ENCODE measurements at places on chromosomes 4 and X. TPM values are rescaled to one million over a fixed set of nuclear protein-coding genes. Genes with fewer than 3 reads are reported as not detected.
A peak's percentile ranks its signal among the peaks of the same experiment; 100 is the strongest.

DNA sequence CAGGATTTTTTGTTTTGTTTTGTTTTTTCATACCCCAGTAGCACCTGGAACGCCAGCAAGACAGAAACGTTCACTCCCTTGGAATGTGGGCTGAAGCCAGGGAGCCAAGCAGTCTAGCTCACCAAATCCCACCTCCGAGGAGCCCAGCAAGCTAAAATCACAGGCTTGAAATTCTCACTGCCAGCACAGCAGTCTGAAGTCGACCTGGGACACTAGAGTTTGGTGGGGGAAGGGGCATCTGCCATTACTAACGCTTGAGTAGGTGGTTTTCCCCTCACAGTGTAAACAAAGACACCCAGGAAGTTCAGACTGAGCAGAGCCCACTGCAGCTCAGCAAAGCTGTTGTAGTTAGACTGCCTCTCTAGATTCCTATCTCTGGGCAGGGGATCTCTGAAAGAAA, 99.6 kb upstream of the FGF16 start:
- H3K27me3 ChIP-seq: no peaks in the 10 kb centered on the region
- DNase-seq: no peak
- no peak overlapping the region for H3K27ac ChIP-seq
- H3K4me1 ChIP-seq: no peaks in the 10 kb centered on the region

DNA sequence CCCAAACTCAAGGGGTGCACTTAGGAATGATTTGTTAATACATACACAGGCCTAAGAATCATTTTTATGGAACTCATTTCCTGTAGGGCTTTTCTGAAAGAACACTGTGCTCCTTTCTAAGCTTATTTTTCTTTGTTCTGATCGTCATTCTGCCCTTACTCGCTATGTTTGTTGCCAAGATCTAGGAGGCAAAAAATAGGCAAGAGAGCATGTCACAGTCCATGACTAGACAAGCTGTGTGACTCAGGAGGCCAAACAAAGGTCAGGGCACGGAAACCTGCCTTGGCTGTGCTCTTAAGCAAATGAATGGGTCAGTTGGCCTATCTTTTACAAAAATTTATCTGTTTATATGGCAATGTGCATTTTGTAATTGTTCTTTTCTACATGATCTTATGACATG, 42.5 kb upstream of the C1GALT1C1 start:
- H3K36me3 ChIP-seq: no peaks in the 10 kb centered on the region
- no peak overlapping the region for H3K4me3 ChIP-seq
- peak; percentile 59 for DNase-seq
- no peaks in the 10 kb centered on the region for H3K4me1 ChIP-seq
- H3K27ac ChIP-seq: no peak overlapping the region
- H3K27me3 ChIP-seq: no peaks in the 10 kb centered on the region

DNA sequence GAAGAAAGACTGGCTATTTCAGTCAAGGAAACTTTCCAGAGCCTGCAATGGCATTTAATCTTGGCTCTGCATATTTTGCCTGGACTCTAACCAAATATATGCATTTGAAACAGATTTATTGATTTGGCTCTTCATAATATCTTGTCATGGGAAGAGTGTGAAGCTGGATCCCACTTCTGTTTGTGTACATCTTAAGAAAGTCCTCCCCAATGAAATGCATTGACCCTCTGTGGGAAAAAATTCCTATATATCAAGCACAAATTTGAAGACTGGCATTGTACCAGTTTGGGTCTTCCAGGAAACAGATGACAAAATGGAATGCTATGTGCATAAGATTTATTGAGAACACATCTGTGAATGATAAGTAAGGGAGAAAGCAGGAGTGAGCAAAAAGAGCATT, 897.3 kb upstream of the TENM3 start:
- no peaks in the 10 kb centered on the region for H3K27me3 ChIP-seq
- no peaks in the 10 kb centered on the region for H3K36me3 ChIP-seq
- H3K4me1 ChIP-seq: no peaks in the 10 kb centered on the region

DNA sequence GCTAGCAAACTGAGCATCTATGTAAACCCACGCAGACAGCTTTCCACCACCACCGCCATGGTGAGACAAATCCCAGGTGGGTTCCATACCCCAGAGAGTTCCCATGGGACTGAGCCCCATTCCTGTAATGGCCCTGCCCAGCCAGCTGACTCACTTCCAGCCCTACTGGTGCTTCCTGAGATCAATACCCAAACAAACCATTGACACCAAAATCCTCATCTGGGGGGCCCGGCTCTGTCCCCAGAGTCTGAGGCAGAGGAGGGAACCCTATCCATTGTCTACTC, 30.1 kb upstream of the JAKMIP1 start:
- no peaks in the 10 kb centered on the region for H3K4me1 ChIP-seq
- DNase-seq: no peak
- H3K27ac ChIP-seq: no peak overlapping the region
- no peaks in the 10 kb centered on the region for H3K27me3 ChIP-seq

GRCh38 chrX:102846544-102847236, 90.4 kb upstream of the RAB40AL start:
- H3K27me3 ChIP-seq: no peaks in the 10 kb centered on the region
- no peaks in the 10 kb centered on the region for H3K36me3 ChIP-seq
- no peaks in the 10 kb centered on the region for H3K4me1 ChIP-seq

- no peaks in the 10 kb centered on the region for H3K27me3 ChIP-seq
- no peaks in the 10 kb centered on the region for H3K4me1 ChIP-seq
- no peak overlapping the region for H3K27ac ChIP-seq
- no peaks in the 10 kb centered on the region for H3K36me3 ChIP-seq
These were observed 102.0 kb upstream of the USP38 start for GRCh38 chr4:143082701-143083100.

DNA sequence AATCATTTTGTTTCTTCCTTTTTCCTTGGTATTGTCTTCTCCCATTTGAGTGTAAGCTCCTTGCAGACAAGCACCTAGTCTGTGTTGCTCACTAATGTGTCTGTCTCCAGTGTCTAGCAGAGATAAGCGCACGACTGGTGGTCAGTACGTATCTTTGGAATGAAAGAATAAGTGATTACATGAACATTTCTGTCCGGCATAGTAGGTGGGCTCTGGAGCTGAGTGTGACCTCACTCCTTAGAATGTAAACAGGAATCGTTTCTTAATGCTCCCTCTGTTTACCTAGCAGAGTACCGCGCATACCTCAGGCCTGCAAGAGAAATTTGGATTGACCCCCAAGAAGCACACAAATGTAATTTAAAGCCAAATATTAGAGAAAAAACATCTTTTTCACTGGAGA, 235.4 kb downstream of the MAML3 start:
- peak overlapping the region; percentile 16 for H3K27ac ChIP-seq
- no peaks in the 10 kb centered on the region for H3K4me1 ChIP-seq
- no peaks in the 10 kb centered on the region for H3K36me3 ChIP-seq
- no peaks in the 10 kb centered on the region for H3K27me3 ChIP-seq
- DNase-seq: no peak
- no peak overlapping the region for H3K4me3 ChIP-seq

DNA sequence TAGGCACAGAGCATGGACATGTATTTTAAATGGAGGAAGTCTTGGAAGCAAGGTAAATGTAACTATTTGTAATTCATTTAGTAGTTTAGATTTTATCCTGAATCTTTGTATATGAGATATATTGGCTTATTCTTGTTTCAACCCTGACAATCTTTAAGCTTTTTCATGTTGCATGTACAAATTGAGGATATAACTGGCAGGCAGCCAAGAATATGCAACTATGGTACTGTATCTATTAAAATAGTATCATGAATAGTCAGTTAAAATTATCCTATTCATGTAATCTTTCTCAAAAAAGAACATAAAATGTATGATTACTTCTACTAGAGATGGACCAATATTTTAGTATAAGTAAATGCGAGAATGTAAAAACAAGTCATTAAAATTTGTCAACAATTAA, 1141.5 kb downstream of the PCDH18 start:
- H3K27ac ChIP-seq: no peak overlapping the region
- H3K4me1 ChIP-seq: no peaks in the 10 kb centered on the region
- no peaks in the 10 kb centered on the region for H3K36me3 ChIP-seq
- no peak overlapping the region for H3K4me3 ChIP-seq
- no peaks in the 10 kb centered on the region for H3K27me3 ChIP-seq
- DNase-seq: no peak

DNA sequence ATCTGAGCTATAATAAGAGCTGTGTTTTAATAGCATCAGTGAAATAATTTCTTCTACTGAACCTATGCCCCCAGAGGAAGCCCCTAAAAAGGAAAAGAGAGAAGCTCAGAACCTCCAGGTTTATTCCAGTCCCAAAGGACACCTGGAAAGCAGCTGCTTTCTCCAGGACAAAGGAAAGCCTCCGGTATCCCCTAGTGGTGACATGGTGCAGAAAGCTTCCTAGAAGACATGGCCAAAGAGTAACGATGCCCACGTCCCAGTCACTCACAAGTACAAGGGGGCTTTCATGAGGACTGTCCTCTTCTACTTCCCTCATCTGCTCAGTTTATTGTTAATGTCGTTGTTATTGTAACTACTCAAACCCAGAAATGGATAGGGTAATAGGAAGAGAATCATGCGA, 343.9 kb downstream of the UNC5C start:
- no peak overlapping the region for H3K27ac ChIP-seq
- no peaks in the 10 kb centered on the region for H3K4me1 ChIP-seq
- no peak overlapping the region for H3K4me3 ChIP-seq
- no peaks in the 10 kb centered on the region for H3K36me3 ChIP-seq

Gene KIT
- total RNA-seq: 0.43 TPM

Gene PNCK
- total RNA-seq: 0.86 TPM

Gene COPS4
- total RNA-seq: 11.1 TPM

All from right lobe of liver (tissue), 6 donors.